ENCODE measurements at places on chromosomes 3 and 15.

DNA sequence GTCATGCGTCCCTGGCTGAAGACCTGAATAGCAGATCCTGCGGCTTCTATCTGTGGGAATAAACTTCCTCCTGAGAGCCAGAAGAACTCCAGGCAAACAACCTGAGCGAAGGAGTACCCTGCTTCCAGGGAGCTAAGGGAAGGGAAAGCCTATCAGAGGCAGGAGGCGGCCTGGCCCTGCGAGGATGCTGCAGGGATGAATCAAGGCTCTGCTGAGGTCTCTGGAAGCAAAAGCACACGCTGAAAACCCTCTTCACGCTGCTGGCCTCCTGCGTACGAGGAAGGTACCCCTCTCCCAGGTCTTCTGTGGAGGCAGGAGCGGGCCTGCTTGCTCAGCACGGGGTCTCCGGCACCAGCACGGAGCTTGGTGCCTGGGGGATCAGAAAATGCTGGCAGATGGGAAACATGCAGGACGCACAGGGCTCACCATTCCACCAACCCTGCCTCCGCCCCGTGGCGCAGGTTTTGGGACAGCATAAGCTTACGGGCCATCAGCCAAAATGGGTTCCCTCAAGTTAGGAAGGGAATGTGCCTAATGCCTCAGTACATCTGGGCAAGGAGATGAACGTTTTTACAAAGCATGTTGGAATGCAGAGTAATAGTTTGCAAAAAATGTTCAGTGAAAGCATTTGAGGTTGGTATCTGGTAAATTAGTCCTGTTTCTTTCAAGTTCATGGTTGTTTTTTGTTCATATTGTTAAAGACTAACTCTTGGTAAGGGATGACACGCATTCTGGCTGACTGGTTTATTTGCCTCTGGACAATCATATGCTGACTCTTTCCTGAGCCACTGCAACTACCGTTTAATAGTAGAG is 72.3 kb downstream of the CHSY1 start:
- no peak for DNase-seq

DNA sequence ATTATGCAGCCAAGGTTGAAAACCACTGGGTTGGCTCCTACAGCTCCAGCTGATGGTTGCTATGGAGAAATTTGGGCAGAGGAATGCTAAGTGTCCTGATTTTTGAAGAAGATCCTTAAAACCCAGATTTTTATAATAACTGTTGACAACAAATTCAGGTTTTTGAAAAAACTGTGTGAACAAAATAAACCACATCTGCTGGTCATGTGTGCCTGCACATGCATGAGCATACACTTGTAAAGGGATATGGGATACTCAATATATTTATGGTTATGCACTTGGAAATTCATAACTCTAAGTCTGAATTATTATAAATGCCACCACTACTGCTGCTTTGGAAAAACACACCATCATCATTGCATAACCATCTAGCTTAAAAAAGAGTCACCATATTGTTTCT is 133.7 kb downstream of the THRB start:
- DNase-seq: no peak

DNA sequence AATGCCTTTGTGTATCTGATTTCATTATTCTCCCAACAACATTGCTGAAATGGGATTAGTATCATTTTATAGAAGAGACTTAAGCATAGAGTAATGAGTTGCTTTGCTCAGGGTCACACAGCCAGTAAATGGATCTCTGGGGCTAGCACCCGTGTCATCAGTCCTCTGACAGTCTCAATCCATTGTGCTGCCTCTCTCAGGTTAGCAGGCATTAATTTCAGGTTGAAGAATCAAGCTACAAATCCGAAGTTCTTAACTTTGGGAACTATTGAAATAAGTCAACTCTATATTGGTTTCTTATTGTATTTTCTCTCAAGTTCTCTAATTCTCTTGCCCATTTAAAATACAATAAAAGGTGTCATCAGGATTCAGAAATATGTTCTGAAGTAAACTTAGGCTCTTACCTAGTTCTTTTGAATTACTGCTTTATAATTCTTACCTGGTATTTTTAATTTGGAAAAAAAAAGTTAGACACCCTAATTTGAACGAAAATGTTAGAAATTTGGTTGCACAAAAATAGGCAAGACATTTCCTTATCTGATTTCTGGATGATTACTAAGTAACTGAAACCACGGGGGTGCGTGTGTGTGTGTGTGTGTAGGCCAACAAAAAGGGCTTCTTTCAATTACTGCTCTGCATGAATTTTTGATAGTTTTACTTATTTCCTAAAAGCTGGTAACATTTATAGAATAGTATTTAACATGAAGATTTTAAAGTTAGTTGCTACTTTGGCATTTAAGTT is 189.8 kb downstream of the MBNL1 start:
- DNase-seq: no peak

DNA sequence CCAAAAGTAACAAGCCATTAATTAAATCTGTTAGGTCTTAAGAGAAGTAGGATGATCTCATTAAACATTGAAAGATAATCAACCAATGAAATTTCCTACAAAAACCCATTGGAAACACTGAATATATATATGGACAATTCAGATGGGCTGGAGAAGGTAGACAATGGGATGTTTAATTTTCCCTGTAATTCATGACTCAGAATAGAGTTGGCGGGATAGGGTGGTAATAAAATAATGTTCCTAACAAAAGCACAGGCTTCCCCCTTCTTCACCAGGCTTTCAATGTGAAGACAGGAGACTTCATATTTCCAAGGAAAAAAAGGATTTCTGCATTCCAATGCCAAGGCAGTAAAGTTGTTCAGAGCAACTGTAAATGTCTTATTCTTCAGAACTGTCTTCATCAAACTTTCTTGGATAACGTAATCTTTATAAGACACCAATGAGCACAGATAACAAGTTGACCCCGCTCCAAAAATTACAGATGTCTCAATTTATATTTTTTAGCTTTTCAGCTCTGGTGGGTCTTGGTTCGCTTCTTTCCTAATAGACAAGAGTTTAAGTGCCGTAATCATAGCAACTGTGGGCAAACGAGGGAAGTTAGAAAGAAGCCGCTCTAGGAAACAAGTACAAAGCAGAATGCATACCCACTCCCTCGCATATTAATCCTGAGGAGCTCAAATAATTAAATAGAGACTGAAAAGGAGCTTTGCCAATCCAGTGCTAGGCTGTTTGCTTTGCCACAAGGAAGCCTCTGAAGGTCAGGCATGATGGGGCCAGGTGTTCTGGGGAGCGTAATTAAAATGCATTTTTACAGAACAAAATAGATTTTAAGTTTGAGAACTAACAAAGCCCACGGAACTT is 377.0 kb downstream of the FOXP1 start:
- no peak for DNase-seq

- no peak for DNase-seq
Measured at GRCh38 chr3:153171256-153171655, 9.2 kb downstream of the RAP2B start.

GRCh38 chr3:112472691-112473090 is 26.6 kb downstream of the BTLA start:
- no peak for DNase-seq

DNA sequence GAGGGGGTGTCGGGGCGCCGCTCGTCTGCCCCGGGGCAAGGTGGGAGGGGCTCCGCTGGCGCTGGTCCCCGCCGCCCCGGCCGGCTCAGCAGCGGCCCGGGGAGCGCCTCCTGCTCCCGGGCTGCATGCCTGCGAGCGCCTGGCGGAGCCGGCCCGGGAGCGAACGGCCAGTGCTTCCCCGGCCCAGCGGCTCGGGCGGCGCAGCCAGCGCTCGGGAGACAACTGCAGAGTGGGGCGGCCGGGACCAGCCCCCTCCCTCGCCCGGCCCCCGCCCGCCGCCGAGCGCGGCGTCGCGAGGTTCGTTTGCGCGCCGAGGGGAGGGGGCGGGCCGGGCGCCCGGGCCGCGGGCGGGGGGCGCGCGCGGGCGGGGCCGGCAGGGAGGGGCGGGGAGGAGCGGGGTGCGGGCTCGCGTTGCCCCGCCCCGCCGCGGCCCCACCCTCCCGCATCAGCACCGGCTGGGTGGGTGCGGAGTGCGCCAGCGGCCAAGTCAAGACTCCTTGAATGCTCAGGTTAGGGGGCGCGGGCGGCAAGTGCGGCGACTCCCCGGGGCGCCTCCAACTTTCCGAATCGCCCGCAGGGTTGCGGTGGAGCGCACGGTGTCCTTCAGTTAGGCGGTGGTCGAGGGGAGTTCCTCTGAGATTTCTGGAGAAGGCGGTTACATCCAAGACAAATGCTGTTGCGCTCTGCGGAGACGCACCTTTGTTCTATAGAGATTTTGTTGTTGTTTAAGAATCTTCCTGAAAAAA is at the start of gene RGMA:
Gene RGMA (minus strand): TSS at position 231 of the 746 bp plus-strand sequence. CDS start 279 bp downstream, outside the sequence.
- no peak for DNase-seq

DNA sequence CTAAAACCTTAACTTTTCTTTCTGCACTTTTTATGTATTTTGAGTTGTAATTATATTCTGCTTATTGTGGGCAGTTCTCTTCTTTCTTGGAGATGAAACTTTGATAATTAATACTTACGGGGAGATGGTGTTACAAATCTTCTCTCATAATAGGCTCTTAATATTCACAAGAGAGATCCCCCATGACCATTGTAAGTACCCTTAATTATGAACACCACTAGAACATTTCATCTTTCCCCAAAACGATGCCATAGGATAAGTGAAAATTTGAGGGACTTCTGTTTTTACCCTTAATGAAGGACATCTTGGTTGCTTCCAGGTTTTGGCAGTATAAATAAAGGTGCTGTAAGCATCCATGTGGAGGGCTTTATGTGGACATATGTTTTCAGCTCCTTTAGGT is 60.7 kb downstream of the PIAS1 start:
- no peak for DNase-seq

DNA sequence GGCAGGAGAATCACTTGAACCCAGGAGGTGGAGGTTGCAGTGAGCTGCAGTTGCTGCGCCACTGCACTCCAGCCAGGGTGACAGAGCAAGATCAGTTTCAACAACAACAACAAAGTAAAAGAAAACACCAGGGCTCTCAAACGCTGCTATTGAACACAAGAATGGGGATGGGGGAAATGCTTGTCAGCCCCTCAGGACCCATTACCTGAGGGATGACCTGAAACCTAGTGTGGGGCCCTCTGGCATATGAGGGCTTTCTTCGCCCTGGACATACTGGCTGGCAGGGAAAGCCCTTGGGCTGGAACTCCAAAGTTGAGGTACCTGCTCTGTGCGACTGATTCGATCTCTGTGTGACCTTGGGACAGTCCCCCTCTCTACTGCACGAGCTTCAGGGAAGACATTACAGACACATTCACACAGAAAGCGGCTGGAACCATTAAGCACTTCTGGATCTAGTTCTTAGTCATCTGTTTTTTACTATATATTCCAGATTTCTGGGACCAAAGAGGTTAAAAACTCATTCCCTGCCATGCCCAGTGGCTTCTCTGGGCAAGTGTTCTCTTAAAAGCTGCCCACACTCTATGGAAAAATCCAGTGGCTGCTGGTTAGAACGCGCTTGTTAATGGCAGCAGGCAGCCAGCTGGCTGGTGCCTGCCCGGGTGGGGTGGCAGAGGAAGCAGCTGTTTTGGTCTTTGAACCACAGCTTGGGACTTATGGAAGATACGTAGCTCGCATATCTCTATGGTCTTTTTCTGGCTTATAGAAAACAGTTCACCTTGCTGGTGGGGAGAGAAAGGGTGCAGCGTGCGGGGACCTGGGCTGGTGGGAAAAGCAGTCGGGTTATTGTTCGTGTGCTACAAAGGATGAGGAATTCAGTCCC is 57.2 kb downstream of the ATP1B3 start:
- no peak for DNase-seq

- no peak for DNase-seq
Measured at GRCh38 chr15:57570994-57571393, 20.7 kb upstream of the MYZAP start.

DNA sequence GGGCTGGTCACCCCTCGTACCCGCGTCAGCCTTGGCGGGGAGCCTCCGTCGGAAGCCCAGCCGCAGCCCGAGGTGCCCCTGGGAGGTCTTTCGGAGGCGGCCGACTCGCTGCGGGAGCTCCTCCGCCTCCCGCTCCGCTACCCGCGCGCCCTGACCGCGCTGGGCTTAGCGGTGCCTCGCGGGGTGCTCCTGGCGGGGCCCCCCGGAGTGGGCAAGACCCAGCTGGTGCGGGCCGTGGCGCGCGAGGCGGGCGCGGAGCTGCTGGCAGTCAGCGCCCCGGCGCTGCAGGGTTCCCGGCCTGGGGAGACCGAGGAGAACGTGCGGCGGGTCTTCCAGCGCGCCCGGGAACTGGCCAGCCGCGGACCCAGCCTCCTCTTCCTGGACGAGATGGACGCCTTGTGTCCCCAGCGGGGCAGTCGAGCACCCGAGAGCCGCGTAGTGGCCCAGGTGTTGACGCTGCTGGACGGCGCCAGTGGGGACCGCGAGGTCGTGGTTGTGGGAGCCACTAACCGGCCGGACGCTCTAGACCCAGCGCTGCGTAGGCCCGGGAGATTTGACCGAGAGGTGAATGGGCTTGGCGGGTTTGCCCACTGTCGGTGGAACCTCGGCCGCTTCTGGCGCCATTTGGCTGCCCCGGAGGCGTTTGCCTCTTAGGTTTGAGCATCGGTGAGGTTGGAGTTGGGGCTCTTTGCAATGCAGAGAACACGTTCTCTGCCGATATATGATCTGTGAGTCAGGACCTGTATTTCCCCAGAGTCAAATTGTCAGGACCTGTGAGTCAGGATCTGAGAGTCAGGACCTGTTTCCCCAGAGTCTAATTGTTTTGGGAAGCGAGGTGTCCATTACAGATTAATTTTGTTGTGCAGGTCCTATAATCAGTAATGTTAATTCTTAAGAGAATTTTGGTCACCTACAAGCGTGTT is 24.9 kb upstream of the GATM start:
- no peak for DNase-seq

GRCh38 chr3:136661282-136661681 is 90.9 kb downstream of the STAG1 start:
- DNase-seq: no peak

GRCh38 chr15:78179906-78180305 is 30.7 kb downstream of the IDH3A start:
- no peak for DNase-seq

DNA sequence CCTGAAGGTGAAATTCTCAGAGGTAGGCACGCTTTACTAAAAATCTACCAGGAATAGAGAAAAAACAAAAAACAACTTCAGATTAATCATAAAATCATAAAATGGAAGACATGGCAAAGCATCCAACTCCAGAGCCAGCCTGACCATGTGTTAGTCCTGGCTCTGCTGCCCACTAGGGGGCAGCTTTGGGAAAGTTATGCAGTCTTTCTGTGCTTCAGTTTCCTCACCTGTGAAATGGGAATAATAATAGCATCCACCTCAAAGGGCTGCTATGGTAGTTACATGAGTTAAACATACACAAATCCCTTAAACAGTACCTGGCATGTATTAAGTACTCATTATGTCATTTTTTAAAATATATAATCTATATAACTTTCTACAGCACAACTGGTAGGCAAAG is 52.3 kb downstream of the WNT5A start:
- DNase-seq: no peak
